ENCODE measurements at places on chromosomes 6 and 20.
A peak's percentile ranks its signal among the peaks of the same experiment; 100 is the strongest.

DNA sequence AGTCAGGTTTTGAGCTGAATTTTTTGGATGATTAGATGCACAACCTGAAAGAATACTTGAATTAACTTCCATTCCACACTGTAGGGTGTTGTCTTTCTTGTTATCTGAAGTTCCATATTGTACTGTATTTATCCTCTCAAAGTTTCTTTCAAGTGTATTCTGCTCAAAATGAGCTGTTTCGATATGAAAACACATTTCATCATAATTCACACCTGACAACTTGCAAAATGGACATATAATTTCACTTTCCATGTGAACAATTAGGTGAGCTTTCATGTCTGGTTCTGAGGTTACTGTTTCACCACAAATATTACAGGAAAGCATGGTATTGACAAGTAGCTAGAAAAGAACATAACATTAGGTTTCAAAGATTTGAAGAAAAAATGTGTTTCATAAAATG is 1.7 kb downstream of the ZUP1 start:
- DNase-seq = no peak

DNA sequence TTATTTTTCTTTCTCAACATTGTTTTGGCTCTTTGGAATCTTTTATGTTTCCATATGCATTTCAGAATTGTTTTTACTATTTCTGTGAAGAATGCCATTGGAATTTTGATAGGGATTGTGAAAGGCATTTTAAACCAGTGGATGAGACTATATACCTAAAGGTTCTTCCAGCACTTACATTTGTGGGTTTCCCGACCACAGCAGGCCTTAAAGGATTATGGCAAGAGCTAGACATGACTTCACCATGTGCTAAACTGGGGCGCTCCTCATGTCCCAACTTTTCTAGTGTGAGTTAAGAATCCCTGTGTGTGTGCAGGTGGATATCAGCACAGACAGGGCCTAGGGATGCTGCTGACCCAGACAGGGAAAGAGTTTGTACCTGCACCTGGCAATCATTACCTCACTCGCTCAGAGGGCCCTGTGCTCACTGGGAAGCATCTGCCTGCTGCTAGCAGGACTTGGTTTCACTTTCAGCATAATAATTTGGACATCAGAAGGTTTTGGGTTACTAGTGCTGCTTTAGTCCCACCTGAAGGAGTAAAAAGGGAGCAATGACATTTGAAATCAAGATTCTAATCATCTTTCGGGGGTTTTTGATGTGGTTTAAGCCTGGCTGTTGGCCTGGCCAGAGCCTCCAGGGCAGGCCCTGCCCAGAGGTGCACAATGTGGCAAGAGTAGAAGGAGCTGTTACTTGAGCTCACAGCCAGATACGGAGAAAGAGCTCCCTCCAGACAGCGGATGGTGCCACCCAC is 137.1 kb downstream of the CDC5L start:
- no peak for DNase-seq

GRCh38 chr6:134171517-134171916 is 119.1 kb upstream of the SLC2A12 start:
- DNase-seq = no peak

- DNase-seq = no peak
These were observed 144.2 kb downstream of the TTLL2 start for GRCh38 chr6:167469101-167469500.

GRCh38 chr6:168524571-168525001 is 83.6 kb downstream of the SMOC2 start:
- no peak for DNase-seq

- DNase-seq = no peak
These were observed 95.3 kb upstream of the SNX9 start for GRCh38 chr6:157727629-157728182.

DNA sequence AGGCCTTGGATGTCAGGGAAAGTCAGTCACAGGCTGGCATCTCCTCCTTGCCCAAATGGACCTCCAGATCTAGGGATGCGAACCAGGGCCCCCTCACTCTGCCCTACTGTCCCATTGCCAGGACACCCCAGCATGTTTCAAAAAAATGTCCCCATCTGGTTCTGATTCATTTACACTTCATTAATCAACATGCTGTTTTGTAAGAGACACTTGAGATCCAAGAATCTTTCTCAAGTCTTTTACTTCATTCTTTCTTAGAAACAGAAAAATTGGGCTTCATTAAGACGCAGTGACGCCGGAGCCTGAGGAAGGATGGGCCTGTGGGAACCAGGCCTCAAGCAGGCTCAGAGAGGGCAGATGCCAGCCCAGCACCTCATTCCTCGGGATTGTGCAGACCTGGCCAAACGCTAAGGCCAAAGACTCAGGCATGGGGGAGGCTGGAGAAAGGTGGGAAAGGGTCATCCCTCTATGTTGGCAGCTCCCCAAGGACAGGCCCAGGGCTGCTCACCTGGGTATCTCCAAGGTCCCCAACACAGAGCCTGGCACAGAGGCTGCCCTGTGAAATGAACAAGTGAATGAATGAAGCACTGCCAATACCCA is 3.8 kb downstream of the RSPO4 start:
- no peak for DNase-seq

- no peak for DNase-seq
These were observed 8.7 kb downstream of the MAP1LC3A start for GRCh38 chr20:34566978-34567891.

- peak; percentile 44 for DNase-seq
These were observed 25.1 kb downstream of the FKBP5 start for GRCh38 chr6:35663447-35664235.

GRCh38 chr6:154164397-154164796 is 125.4 kb downstream of the OPRM1 start:
- DNase-seq = peak; percentile 60

- no peak for DNase-seq
These were observed 235.6 kb downstream of the PLCB1 start for GRCh38 chr20:8367689-8368088.

DNA sequence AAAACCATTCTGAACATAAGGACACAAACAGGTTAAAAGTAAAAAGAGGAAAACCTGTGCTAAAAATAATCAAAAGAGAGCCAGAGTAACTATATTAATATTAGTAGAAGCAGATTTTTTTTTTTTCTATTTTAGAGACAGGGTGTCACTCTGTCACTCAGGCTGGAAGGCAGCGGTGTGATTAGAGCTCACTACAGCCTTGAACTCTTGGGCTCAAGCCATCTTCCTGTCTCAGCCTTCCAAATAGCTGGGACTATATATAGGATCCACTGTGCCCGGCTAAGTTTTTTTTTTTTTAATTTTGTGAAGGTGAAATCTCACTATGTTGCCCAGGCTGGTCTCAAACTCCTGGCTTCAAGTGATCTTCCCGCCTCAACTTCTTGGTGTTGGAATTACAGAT is 33.4 kb upstream of the PLN start:
- DNase-seq = no peak

- DNase-seq = no peak
These were observed 260.9 kb downstream of the TAF4 start for GRCh38 chr20:61804752-61805295.

DNA sequence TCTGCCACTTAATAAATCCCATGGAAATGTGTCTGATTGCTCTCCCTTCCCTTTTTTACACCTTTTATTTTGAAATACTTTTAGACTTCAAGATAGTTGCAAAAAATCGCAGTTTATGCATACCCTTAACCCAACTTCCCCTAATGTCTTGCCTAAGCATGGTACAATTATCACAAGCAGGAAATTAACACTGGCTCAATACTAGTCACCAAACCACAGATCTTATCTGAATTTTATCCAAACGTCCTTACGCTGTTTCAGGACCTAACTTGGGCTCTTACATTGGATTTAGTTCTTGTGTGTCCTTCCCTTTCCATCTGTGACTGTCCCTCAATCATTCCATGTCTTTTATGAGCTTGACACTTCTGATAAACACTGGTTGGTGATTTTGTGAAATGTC is 146.3 kb downstream of the ZNF217 start:
- DNase-seq = no peak

GRCh38 chr6:105985816-105986632 is 100.1 kb upstream of the PRDM1 start:
- DNase-seq = no peak

GRCh38 chr20:58453391-58453790 is 61.8 kb downstream of the APCDD1L start:
- no peak for DNase-seq

- DNase-seq = no peak
These were observed 12.7 kb upstream of the SIRT5 start for GRCh38 chr6:13561624-13562267.

DNA sequence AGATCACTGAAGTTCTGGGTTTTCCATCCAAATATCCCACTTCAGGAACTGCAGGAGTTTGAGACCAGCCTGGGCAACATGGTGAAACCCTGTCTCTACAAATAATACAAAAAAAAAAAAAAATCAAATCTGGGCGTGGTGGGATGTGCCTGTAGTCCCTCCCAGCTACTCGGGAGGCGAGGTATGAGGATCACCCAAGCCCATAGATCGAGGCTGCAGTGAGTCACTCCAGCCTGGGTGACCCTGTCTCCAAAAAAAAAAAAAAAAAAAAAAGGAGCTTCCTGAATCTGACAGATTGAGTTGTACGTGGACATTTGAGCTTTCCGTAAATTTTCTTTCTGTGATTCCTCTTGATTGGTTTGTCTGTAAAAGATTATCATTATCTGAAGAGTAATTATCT is 55.6 kb downstream of the TULP4 start:
- no peak for DNase-seq

DNA sequence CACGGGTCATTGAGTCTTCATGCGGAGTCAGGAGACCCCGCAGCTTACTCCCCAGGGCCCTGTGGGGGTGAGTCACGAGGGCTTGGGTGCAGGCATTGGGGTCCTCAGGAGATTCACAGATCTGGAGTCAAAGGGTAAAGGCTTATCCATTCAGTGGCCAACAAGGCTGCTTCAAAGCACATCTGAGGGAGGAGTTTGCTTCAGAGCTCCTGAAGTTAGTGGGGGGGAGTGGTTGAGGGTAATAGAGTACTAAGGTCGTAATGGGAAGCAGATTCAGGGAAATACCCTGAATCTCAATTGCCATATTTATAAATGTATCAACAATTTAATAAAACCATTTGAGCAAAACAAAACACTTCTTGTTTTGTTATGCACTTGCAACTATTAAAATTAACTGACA is 37.3 kb downstream of the SH3BGRL2 start:
- DNase-seq = no peak

GRCh38 chr6:114062199-114062598 is 91.3 kb upstream of the HDAC2 start:
- no peak for DNase-seq

- DNase-seq = no peak
These were observed 9.4 kb downstream of the CTNNBL1 start for GRCh38 chr20:37703035-37703845.

DNA sequence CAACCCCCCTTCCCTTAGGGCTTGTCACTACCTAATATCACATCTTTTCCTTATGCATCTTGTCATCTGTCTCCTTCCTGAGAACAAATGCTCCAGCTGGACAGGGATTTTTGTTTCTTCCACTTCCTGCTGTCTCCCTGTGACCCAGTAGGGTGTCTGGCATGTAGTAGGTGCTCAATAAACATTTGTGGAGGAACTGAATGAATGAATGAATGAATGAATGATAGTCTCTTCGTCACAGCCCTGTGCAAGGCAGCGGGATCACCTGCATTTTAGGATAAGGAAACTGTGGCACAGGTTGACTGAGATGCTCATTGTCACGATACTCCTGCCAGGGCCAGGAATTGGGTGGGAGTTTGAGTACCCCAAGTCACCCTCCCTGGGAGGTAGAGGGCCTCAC is 14.2 kb downstream of the LEMD2 start:
- DNase-seq = no peak

- DNase-seq = peak; percentile 78
These were observed 4.7 kb downstream of the CITED2 start for GRCh38 chr6:139369568-139370282.

- DNase-seq = no peak
These were observed 99.5 kb upstream of the IYD start for GRCh38 chr6:150269130-150269856.

GRCh38 chr20:40251284-40251932 is 437.6 kb downstream of the MAFB start:
- DNase-seq = no peak

DNA sequence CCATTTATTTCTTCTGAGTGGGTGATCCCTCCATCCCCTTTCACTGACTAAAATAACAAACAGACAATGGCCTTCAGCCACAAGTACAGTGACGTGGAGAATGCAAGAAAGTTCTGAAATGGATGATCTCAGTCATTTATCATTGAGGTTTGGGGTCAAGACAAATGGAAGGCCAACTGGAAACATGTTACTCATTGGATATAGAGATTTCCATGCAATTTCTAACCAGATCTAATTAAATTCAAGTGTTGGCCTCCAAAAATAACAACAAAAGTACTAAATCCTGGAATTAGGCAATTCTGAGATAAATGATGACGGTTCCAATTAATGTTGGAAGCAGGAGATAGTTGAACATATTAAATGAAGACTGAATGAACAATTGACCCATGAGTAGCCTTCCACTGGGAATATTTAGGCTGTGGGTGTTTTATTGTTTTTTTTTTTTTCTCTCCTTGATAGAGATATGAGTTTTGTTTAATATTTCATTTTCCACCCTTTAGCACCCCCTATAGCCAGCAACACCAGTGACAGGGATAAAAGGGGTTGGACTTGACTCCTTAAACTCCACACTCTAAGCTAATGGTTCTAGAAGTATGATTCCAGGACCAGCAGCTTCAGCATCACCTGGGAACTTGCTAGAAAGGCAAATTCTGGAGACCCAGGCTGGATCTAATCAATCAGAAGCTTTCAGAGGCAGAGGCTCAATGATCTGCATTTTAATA is 112.8 kb downstream of the BCAS1 start:
- peak; percentile 83 for DNase-seq

GRCh38 chr6:20207088-20207418 is 5.2 kb downstream of the MBOAT1 start:
- no peak for DNase-seq

GRCh38 chr6:111291336-111292259 is 191.4 kb downstream of the REV3L start:
- DNase-seq = no peak

GRCh38 chr20:43947316-43947710 is 32.7 kb downstream of the TOX2 start:
- DNase-seq = no peak

- peak; percentile 69 for DNase-seq
These were observed 396.1 kb downstream of the PLCB1 start for GRCh38 chr20:8527998-8528723.

DNA sequence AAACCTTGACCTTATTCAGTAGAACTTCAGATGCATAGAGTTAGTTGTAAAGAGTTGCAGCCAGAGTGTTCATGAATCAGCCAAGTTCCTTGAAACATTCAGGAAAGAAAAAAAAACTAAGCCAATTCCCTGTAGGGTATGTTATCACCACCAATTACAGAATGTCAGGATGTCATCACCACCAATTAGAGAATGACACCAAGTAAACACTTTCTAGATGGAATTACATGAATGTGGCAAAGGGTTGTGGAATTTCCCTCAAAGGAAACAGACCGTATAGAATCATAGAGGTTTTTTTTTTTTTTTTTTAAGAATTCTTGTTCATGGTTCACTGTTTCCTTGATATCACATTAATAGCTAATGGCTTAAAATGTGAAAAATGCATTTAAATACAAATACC is 472.1 kb upstream of the RNF217 start:
- no peak for DNase-seq

- DNase-seq = no peak
These were observed 185.1 kb downstream of the CLIC5 start for GRCh38 chr6:45830441-45831139.
